Activated naive CD8-positive, alpha-beta T cell treated with anti-CD3 and anti-CD28 coated beads, Interleukin-2, amount 10 ng/mL, durations not matched to agents 7 days and 5 days (primary cell): ENCODE measurements at places on chromosomes 3 and 15. TPM values are rescaled to one million over a fixed set of nuclear protein-coding genes. Genes with fewer than 3 reads are reported as not detected.

GABRG3 gene
- total RNA-seq, result not detected

BCL2A1 gene
- 34.6 TPM for total RNA-seq

ZIC4 gene
- not detected for total RNA-seq

RASGRF1 gene
- total RNA-seq, result not detected

HES1 gene
- total RNA-seq, result not detected

DNA sequence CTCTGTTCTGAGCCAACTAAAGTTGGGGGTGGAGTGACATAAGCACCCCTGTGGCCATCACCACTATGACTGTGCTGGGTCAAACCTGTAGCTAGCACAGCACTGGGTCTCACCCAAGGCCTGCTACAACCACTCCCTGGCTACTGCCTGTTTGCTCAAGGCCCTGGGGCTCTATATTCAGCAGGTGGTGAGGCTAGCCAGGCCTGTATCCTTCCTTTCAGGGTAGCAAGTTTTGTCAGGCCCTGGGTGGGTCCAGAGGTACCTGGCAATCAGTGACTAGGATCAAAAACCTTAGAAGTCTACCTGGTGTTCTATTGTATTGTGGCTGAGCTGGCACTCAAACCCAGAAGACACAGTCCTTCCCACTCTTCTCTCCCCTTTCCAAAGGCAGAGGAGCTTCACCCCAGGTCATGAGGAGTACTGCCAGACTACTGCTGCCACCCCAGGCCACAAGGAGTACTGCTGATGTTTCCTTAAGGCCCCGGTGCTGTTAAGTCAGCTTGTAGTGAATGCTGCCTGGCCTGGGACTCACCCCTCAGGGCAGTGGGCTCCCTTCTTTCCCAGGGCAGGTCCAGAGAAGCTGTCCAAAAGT is 170.8 kb downstream of the IGSF11 start:
- no peak for DNase-seq
- H3K36me3 ChIP-seq, result no peaks in the 10 kb centered on the region
- H3K4me1 ChIP-seq, result no peaks in the 10 kb centered on the region
- H3K27ac ChIP-seq, result no peak overlapping the region
- H3K4me3 ChIP-seq, result no peak overlapping the region
- H3K27me3 ChIP-seq, result peaks cover 24% of the 10 kb centered on the region

- no peak overlapping the region for H3K4me3 ChIP-seq
- peaks cover 7% of the 10 kb centered on the region for H3K27me3 ChIP-seq
- DNase-seq, result no peak
- H3K36me3 ChIP-seq, result no peaks in the 10 kb centered on the region
- no peak overlapping the region for H3K27ac ChIP-seq
Measured at GRCh38 chr15:31782016-31782783, 248.1 kb upstream of the CHRNA7 start.

GRCh38 chr15:35439291-35439690 is 106.7 kb downstream of the DPH6 start:
- H3K4me1 ChIP-seq, result no peaks in the 10 kb centered on the region
- no peak for DNase-seq
- no peak overlapping the region for H3K4me3 ChIP-seq
- no peaks in the 10 kb centered on the region for H3K36me3 ChIP-seq
- H3K27me3 ChIP-seq, result no peaks in the 10 kb centered on the region

- DNase-seq, result no peak
- H3K27ac ChIP-seq, result no peak overlapping the region
- no peak overlapping the region for H3K4me3 ChIP-seq
- no peaks in the 10 kb centered on the region for H3K36me3 ChIP-seq
- no peaks in the 10 kb centered on the region for H3K27me3 ChIP-seq
Measured at GRCh38 chr15:27418726-27419125, 447.7 kb downstream of the GABRG3 start.

GRCh38 chr3:44913868-44914468 is 39.6 kb downstream of the TGM4 start:
- peaks cover 8% of the 10 kb centered on the region for H3K27me3 ChIP-seq
- H3K4me3 ChIP-seq, result no peak overlapping the region
- no peaks in the 10 kb centered on the region for H3K4me1 ChIP-seq
- peak; percentile 74 for DNase-seq
- no peak overlapping the region for H3K27ac ChIP-seq

DNA sequence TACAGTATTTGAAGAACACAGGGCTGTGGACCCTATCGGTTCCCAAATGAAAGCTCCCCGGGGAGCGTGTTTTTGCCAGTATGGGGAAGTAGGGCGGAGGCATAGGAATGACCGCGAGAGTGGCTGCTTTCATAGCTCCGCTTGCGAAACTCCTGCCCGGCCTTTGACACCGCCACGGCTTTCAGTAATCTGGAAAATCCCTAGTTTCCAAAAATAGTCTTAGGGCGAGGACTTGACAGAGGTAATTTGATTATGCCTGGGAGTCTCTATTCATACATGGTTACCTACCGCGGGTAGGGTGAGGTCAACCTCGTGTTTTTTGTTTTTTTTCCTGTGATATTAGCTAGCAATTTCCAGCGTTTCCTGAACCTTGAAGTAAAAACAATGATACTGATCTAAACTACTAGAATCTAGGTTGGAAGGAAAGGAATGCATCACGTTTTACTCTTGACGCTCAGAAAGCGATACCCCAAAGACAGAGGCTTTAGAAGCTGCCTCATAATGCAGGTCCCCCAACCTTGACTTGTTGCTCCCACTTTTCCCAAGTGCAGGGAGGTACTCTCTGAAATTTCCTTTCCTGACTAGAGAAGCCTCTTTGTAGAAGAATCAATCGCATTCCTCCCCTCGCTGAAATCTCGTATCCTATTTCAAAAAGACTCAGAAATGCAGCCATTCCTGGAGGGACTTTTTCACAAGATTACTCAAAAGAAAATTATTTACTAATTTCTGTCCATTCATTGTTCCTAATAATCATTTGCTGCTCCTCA is 894 bp upstream of the CCNL1 start:
- H3K4me1 ChIP-seq, result peaks cover 40% of the 10 kb centered on the region
- H3K4me3 ChIP-seq, result peak overlapping the region; percentile 83
- H3K36me3 ChIP-seq, result peaks cover 37% of the 10 kb centered on the region
- no peak for DNase-seq

- peaks cover 16% of the 10 kb centered on the region for H3K4me1 ChIP-seq
- H3K36me3 ChIP-seq, result peaks cover 3% of the 10 kb centered on the region
- no peak for DNase-seq
- H3K4me3 ChIP-seq, result no peak overlapping the region
- H3K27ac ChIP-seq, result no peak overlapping the region
Measured at GRCh38 chr3:45904931-45905330, 18.6 kb downstream of the CCR9 start.

DNA sequence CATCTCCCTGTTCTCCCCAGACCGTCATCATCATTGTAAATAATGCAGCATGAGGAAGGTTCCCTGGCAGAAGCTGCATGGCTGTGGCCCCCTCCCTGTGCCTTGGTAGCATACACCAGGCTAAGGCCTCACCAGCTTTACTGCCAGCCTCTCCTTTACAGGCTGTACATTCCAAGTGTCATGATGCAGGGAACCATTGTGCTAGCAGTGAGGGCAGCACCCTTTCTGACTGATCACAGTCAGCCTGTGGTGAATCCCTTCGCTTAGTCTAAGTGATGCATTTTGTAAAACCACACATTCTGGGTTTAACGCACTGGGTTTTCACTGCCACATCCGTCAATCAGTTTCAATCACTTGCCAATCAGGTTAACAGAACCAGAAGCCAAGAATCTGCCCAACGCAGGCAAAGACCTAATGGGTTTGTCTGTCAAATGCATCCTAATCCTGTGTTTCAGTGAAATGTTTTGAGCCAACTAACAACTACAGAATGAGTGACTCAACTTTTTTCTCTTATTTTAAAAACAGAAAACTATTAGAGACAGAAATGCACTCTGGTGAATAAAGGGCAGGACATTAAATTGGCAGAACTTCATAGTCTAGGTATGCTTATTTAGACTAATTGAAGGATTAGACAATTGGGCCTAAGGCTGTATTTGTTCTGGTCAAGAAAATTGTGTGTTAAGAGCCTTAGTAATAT is 225.9 kb upstream of the DPH6 start:
- H3K36me3 ChIP-seq, result no peaks in the 10 kb centered on the region
- H3K4me3 ChIP-seq, result no peak overlapping the region
- no peak overlapping the region for H3K27ac ChIP-seq
- no peaks in the 10 kb centered on the region for H3K4me1 ChIP-seq

- H3K27me3 ChIP-seq, result no peaks in the 10 kb centered on the region
- no peaks in the 10 kb centered on the region for H3K4me1 ChIP-seq
- no peaks in the 10 kb centered on the region for H3K36me3 ChIP-seq
- H3K27ac ChIP-seq, result no peak overlapping the region
- no peak overlapping the region for H3K4me3 ChIP-seq
- no peak for DNase-seq
Measured at GRCh38 chr3:96267577-96267976, 546.8 kb upstream of the EPHA6 start.

DNA sequence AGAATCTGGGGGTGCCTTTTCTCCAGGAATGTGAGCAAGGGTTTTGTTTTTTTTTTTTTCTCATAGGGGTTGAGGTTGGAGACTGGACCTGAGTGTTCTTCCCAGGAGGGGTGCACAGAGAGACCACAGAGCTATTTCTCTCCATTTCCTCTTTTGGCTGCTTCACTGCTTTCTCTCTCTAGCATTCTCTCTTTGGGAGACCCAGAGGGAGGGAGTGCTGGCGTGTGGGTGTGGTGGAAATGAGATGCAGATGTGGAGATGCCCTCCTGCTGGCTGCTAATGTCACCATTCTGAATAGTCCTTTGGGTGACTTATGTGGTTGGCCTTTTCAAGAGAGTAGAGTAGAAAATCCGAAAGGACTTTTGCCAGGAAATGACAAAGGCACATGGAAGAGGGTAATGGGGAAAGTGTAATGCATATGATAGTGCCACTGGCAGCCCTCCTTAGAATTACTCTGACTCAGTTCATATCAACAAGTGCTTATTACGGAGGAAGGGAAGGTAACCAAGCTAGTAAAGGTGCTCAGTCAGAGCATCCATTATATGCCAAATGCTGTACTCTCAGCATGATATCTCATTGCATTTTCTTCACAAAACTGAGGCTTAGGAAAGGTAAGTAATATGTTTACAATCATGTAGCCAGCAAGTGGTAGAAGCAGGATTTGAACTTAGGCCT is 1.9 kb downstream of the SYN2 start:
- H3K27ac ChIP-seq, result no peak overlapping the region
- H3K36me3 ChIP-seq, result no peaks in the 10 kb centered on the region
- no peaks in the 10 kb centered on the region for H3K4me1 ChIP-seq
- H3K4me3 ChIP-seq, result no peak overlapping the region
- peaks cover 60% of the 10 kb centered on the region for H3K27me3 ChIP-seq
- no peak for DNase-seq
